ENCODE measurements at places on chromosomes 1 and 21.

- H3K4me3 ChIP-seq: no peak overlapping the region
- no peaks in the 10 kb centered on the region for H3K36me3 ChIP-seq
- peaks cover 5% of the 10 kb centered on the region for H3K4me1 ChIP-seq
- no peak for DNase-seq
- no peak overlapping the region for H3K27ac ChIP-seq
- peaks cover 96% of the 10 kb centered on the region for H3K27me3 ChIP-seq
Observed at GRCh38 chr1:180239145-180240096, 9.4 kb downstream of the LHX4 start.

DNA sequence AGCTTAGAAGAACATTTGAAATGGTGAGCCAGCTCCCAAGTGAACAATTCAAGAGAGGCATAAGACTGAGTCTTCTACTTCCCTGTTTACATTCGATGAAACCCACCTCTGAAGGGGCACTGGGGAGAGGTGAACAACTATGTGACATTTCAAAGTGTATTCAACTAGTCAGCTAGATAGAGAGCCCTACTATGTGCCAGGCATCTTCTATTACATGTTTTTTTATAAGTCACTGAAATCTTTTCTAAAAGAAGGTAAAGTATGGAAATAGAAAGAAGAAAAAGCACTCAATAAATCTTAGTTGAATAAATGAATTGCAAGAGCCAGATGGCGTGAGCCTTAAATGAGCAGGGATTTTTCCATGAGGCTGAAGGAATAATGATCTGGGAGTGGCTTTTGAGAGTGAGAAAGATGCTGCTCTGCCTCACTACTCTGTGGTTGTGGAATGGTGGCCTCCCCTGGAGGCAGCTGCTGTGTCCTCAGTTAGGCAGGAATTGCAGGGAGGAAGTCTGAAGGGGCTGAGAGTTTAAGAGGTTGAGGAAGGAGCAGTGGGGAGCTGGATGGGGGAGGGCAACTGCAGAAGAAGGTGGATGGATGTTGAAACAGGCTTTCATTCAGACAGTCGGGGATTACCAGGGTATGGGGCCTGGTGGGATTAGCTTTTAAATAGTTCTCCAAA, 10.4 kb upstream of the PTPRF start:
- H3K4me3 ChIP-seq: no peak overlapping the region
- no peaks in the 10 kb centered on the region for H3K36me3 ChIP-seq
- peaks cover 41% of the 10 kb centered on the region for H3K27me3 ChIP-seq
- no peak overlapping the region for H3K27ac ChIP-seq

DNA sequence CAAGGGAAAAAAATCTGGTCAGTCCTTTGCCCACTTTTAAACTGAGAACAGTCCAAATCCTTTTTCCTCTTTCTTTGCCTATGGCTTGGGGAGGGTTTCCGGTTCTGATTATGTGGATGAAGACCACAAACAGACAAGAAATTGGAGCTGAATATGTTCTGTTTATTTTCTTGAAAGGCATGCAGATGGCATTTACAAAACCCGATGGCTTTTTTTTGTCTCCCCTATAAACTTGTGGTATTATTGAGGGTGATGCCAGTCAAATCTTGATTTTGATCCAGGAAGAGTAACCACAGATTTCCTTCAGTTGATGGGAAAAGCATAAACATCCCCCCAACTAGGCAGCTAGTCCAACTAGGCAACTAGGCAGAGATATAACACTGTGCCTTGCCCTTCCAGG, 38.9 kb downstream of the PLPP3 start:
- peaks cover 5% of the 10 kb centered on the region for H3K36me3 ChIP-seq
- no peak overlapping the region for H3K27ac ChIP-seq
- H3K27me3 ChIP-seq: no peaks in the 10 kb centered on the region
- DNase-seq: no peak

- H3K4me3 ChIP-seq: no peak overlapping the region
- DNase-seq: no peak
- no peak overlapping the region for H3K27ac ChIP-seq
- no peaks in the 10 kb centered on the region for H3K27me3 ChIP-seq
- no peaks in the 10 kb centered on the region for H3K36me3 ChIP-seq
- peaks cover 2% of the 10 kb centered on the region for H3K4me1 ChIP-seq
Observed at GRCh38 chr21:28832013-28832714, 160.5 kb downstream of the LTN1 start.

DNA sequence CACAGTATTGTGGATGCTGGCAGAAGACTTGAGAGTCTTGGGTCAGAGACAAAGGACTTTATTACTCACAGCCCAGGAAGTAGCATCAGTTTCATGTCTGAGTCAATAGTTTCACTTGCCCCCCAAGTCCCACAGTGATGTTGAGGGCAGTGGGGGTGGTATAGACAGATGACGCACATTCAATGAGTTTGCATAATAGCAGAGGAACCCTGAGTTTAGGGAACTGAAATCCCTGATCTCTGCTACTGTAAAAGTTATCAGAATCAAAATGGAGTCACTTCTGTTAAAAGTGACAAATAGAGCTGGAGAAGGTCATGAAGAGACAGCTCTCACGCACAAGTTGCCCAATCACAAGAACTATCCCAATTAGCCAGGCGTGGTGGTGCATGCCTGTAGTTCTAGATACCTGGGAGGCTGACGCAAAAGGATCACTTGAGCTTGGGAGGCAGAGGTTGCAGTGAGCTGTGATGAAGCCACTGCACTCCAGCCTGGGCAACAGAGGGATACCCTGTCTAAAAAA, 11.5 kb upstream of the HCRTR1 start:
- no peaks in the 10 kb centered on the region for H3K36me3 ChIP-seq
- H3K4me1 ChIP-seq: no peaks in the 10 kb centered on the region
- no peak overlapping the region for H3K27ac ChIP-seq
- H3K4me3 ChIP-seq: no peak overlapping the region
- peaks cover 17% of the 10 kb centered on the region for H3K27me3 ChIP-seq
- no peak for DNase-seq

DNA sequence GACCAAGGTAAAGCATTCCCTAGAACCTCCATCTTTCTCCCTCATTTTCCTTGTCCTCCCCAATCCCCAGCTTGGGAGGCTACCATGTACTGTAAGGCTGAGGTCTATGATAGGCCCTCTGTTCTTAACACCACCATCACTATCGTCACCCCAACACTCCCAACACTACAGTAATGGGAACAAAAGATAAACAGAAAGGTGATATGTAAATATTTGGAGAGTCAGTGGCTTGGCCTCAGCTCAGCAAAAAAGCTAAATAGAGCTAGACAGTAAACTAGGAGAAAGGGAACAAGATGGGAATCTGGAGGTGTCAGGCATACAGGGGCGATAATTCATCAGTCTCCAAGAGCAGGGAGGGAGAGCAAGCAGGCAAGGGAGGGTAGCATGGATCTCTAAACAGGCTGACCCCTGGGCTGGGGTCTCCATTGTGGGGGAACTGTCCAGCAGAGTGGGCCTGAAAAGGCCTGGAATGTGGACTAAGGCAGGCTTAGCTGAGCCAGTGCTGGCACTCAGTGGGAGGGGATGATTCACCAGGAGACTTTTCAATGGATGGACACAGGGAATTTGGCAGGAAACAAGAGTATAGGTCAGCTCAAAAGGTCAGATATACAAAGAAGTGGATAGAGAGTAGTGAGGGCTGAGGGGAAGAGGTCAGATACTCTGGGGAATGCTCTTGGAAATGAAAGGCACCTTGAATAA, 6.7 kb downstream of the WNT2B start:
- H3K4me1 ChIP-seq: peaks cover 6% of the 10 kb centered on the region
- no peak overlapping the region for H3K4me3 ChIP-seq
- H3K27me3 ChIP-seq: peaks cover 52% of the 10 kb centered on the region
- no peak for DNase-seq
- no peak overlapping the region for H3K27ac ChIP-seq

GRCh38 chr1:159862557-159862956, at the start of gene VSIG8:
VSIG8 (minus strand) TSS chr1:159862657; CDS start chr1:159862521, 136 bp downstream.
- H3K4me1 ChIP-seq: peaks cover 4% of the 10 kb centered on the region
- no peak within 1 kb of the TSS for H3K4me3 ChIP-seq
- H3K27me3 ChIP-seq: peaks cover 84% of the 10 kb centered on the region
- no peak within 1 kb of the TSS for H3K27ac ChIP-seq

DNA sequence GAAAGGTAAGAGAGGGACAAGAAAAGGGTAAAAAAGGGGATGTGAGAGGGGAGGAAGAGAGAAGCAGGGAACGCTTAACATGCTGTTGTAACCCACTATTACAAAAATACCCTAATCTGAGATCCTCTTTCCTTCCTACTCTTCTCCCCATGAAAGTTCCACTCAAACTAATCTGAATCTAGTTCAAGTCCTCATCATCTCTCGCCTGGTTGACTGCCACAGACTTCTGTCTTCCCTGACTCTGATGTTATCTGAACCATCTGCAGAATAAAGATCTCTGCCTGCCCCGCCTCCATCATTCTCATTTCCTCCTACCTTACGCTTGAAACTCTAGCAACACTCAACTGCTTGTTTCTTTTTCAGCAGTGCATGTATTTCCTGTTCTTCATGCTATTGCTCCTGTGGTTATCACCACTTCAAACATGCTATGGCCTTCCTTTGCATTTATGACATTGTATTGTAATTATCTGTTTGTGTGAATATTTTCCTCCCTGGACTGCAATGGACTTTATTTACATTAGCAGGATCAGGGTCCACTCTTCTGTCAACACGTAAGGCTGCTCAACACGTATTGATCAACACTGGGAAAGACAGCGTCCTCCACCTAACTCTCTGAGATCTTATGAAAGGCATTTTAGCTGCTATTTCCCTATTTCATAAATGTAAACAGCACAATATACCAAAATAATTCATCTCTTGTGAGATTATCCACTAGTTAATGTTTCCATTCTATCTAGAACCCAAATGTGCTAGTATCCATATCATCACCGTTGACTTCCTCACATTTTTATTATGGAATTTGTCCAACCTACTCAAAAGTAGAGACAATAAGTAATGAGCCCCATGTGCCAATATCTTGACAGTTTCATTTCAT, 215.5 kb upstream of the USP25 start:
- H3K4me3 ChIP-seq: no peak overlapping the region
- DNase-seq: no peak
- no peak overlapping the region for H3K27ac ChIP-seq
- H3K4me1 ChIP-seq: peaks cover 8% of the 10 kb centered on the region
- H3K36me3 ChIP-seq: no peaks in the 10 kb centered on the region

DNA sequence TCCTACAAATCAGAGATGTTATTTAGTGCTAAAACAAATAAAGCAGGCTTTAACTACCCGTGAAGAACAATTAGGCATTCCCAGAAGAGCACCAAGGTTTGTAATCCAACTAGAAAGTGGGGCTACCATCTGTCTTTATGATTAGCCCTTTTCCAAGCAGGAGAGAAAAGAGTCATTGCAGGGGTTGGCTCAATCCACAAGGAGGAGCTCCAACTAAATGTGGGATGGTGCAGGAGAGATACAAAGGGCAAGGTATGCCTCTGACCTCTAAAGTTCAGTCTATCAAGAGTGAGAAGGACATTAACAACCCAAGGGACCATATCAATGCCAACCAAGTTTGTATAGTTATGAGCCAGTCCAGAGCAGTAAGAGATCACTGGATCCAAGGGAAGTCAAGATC, 382.7 kb upstream of the DUSP10 start:
- DNase-seq: no peak
- H3K4me3 ChIP-seq: no peak overlapping the region
- H3K27me3 ChIP-seq: no peaks in the 10 kb centered on the region

DNA sequence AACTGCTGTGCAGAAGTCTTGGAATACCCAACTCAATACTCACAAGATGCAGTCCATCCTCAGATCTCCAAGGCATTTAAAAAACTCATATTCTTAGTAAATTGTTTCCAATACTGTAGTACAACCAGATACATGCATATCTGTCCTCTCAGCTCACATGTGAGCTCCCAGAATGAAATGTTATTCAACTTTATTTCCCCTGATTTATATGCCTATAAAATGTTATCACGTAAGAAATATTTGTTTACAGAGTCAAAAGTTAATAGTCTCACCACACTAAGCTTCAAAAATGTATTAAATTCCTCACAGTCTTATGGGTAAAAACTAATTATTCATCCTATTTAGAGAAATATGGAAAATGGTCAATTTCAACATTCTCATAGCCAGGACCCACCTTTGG, 56.6 kb downstream of the LTN1 start:
- H3K27me3 ChIP-seq: no peaks in the 10 kb centered on the region
- DNase-seq: no peak
- H3K4me1 ChIP-seq: peaks cover 5% of the 10 kb centered on the region
- no peak overlapping the region for H3K27ac ChIP-seq

- peaks cover 11% of the 10 kb centered on the region for H3K36me3 ChIP-seq
- no peak for DNase-seq
- peaks cover 68% of the 10 kb centered on the region for H3K4me1 ChIP-seq
- H3K27me3 ChIP-seq: no peaks in the 10 kb centered on the region
- peak overlapping the region; percentile 100 for H3K27ac ChIP-seq
Observed at GRCh38 chr1:94925004-94925403, 1.9 kb downstream of the CNN3 start.

DNA sequence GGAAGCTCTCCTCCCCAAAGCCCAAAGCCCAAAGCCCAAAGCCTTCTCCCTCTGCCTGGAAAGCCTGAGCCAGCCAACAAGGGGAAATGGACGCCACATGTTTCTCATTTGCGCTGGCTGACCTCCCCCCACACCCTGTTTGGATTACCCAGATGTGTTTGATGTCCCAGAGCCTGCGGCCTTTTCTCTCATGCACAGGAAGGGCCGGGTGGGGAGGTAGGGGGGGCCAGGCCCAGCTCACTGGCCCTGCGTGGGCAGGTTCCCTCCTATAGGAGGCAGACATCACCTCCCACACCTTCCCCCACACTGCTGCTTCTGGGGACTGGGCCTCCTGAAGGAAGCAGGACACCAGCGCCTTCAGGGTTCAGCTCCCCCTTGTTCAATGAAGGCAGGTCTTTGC, 116.3 kb downstream of the NAV1 start:
- no peak overlapping the region for H3K4me3 ChIP-seq
- no peak for DNase-seq
- H3K27ac ChIP-seq: no peak overlapping the region
- peaks cover 3% of the 10 kb centered on the region for H3K4me1 ChIP-seq
- H3K36me3 ChIP-seq: no peaks in the 10 kb centered on the region

GRCh38 chr1:54456361-54456760, 50.2 kb upstream of the SSBP3 start:
- no peak overlapping the region for H3K27ac ChIP-seq
- no peak overlapping the region for H3K4me3 ChIP-seq
- peaks cover 11% of the 10 kb centered on the region for H3K4me1 ChIP-seq
- no peaks in the 10 kb centered on the region for H3K27me3 ChIP-seq

DNA sequence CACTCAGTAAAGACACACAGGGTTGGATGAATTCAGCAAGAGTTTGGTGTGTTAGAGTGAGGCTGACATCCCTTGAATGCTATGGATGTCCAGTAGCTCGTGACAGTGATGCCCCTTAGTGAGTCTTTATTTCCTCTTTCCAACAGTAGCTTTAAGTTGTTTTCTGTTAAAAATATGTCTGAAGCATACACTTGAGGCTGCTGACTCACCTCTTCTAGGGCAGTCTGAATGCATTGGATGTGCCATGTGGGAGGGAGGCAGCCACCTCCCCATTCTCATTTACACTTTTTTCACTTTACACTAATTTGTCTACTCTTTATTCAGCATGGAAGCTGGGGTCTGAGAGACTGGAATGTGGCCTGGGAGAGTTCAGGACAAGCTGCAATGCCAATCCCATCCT, 17.6 kb downstream of the NOS1AP start:
- no peaks in the 10 kb centered on the region for H3K27me3 ChIP-seq
- peaks cover 2% of the 10 kb centered on the region for H3K36me3 ChIP-seq
- no peak overlapping the region for H3K27ac ChIP-seq
- no peak for DNase-seq
